T-cell (primary cell): ENCODE measurements at places on chromosomes 16 and 17.
A peak's percentile ranks its signal among the peaks of the same experiment; 100 is the strongest.

DNA sequence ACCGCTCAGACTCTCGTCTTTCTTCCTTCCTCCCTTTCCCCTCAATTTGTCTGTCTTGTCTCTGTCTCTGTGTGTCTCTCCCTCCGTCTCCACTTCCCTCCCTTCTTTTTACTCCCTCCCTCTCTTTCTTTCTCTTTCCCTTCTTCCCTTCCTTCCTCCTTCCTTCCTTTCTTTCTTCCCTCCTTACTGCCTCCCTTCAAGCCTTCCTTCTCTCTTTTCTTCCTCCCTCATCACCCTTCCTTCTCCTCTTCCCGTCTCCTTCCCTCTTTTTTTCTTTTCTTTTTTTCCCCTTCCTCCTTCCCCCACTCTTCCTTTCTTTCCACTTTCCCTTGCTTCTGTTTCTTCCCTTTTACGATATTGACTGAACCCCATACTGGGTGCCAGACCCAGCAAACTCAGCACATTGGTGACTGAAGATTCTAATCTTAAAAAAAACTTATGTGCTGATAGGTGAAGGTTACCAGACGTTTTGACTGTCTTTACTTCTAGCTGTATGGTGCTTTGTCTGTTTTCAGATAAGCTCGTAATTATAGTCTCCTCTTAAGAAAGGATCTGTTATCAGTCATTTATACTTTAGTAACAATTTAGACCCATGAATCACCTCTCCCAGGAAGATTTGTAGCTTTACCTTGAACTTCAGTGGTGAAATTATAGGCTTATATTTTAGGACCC, 481 bp upstream of the BRD7 start:
- DNase-seq, result no peak

GRCh38 chr17:79984877-79985276, 50.8 kb downstream of the TBC1D16 start:
- no peak for DNase-seq

DNA sequence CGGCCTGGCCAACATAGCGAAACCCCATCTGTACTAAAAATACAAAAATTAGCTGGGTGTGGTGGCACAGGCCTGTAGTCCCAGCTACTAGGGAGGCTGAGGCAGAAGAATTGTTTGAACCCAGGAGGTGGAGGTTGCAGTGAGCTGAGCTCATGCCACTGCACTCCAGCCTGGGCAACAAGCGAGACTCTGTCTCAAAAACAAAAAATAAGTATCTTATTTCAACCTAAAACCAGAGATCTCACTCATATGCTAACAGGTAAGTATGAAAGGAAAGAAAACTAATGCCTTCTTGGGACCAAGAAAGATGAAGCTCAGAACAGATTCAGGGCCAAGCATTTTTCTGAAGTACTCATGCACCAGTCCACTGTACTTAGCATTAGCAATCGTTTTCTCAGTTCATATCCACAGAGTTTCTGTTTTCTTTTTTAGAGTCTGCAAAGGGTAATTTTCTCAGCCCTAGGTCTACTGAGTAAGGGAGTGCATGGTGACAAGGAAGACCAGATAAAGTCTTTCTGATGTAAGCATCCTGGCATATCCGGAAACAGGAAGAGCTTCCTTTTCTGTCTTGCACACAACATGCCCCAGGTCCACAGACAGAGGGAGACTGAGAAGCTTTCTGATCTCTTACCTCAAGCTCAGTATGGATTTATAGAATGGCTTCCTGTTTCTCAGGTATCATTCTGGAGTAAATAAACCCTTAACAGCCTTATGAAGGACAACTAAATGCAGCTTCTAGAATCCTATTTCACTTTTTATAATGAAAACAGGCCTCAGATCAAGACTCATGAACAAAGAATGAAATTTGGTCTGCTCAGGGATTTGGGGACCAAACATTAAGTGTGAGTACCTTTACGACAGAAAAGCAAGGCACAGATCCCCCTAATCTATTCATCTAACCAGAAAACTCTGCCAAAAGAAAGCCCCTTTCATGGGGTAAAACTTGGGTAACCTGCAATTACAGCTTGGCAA, 38.7 kb upstream of the FOXJ1 start:
- peak; percentile 63 for DNase-seq

DNA sequence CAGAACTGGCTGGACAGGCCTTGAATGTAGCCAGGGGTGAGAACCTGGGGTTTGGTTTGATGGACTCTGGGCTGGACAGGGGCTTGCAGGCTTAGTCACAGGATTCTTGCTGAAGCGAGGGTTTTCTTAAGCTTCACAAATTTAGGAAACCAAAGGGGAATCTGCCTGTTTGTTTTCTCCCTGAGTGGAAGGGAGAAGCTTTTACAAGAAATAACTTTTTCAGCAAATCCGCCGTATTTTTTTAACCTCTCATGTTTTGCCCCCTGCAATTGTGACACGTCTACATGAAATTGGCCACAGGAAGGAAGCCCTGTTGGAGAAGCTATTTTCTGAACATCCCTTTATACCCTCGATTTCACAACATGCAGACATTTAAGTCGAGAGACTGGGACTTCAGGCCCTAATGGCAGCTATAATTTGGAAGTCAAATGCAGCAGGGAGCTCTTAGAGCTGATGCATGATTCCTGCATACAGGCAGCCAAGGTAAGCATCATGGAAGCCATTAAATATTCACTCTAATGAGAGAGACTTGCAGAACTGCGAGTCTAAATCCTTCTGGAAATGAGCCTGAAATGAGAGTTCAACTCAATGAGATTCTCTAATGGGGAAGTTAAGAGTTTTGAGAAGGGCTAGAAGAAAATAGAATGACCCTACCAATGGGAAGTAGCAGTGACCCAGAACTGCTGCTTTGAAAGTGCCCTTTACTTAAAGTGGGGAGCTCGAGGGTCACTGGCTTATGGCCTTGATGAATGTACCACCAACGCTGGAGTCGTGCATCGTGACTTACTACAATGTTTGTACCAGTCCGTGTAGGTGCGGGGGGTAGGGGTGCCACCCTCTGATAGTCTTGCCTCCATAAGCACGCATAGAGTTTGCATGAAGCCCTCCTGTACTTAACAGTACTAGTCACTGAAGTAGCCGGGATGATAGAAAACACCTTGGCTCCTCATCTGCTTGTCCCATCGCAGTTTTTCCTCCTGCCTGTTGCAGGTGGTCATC, 45.1 kb upstream of the IRF8 start:
- no peak for DNase-seq

GRCh38 chr17:33889040-33889439, 366.0 kb upstream of the CCL2 start:
- DNase-seq, result no peak

GRCh38 chr16:83147244-83147643, 520.5 kb downstream of the CDH13 start:
- no peak for DNase-seq

DNA sequence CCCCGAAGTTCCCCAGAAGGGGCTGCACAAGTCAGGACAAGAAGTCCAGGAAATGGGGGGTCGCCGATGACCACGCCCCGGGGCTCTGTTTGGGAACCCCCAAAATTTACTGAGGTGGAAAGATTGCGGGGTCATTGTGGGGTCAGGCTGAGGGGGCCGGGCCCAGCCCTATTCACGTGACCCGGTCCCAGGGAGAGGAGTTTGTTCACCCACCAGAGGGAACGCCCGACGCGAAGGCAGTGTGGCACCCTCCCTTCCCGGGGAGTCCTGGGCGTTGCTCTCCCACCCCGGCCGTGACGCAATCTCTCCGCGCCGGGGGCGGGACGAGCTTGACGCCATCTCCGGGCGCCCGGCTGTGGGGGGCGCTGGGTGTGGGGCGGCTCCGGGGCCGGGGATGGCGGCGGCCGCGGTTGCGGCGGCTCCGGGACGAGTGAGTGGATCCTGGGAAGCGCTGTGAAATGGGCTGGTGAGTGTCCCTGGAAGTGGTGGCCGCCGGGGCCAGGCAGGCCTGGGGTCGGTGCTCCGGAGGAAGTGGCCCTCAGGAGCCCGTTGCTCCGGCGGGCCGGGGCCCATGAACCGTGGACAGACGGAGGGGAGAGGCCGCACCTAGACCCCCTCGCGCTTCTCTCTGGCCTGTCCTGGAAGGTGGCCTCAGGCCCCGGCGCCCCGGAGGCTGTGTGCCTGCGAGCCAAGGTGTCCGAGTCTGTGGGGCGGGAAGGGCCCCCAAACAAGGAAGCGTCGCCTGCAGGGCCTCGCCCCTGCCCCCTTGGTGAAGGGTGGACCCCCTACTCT, at the start of gene ATXN1L:
Gene ATXN1L (plus strand): TSS at position 338 of the 792 bp plus-strand sequence. CDS start 3,765 bp downstream, outside the sequence.
- peak; percentile 85 for DNase-seq

DNA sequence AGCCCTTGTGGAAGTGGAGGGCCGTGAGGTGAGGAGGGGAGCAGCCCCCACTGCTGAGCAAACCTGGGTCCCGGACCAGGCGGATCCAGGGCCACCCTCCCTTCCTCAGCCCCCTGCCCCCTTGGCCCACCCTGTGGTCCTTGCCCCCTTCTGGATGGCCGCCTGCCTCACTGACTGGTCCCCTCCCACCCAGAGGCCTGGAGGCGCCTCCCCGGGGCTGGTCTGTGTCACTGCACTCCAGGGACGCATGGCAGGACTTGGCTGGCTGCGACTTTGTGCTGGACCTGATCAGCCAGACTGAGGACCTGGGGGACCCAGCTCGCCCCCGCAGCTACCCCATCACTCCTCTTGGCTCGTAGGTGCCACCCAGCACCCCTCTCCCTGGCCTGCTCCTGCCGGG, 19.2 kb upstream of the SMIM5 start:
- no peak for DNase-seq

DNA sequence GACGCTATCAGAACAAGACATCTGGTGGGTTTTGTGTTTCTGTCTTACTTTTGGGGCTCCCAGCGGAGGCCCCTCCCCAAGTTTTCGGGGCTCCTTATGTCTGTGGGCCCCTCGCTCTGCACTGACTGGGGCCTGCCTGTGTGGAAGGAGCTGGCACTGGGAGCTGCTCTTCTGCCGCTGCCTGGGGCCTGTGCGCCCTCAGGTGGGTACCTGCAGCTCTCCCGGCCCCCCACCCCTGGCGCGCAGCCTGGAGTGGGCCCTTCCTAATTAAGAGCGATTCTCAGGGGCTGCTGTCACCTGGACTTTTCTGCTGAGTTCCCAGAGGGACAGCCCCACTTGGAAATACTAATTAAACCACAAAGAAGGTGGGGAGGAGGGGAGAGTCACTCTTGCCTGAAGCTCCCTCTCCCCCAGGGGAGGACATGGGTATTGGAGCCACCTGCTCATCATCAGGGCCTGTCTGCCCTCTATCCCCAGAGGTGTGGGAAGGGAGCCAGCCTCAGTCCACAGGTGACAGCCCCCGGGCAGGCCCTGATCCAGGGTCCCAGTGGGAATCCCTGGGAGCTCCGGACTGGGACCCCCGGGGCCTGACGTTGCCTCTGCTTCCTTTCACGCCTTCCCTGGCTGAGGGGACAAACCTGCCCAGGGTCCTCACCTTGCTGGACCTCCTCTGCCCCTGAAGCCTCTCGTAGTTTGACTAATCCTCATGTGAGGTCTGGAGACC, 36.5 kb downstream of the GSE1 start:
- DNase-seq, result no peak

- DNase-seq, result no peak
These were observed 7.0 kb upstream of the SLFN5 start for GRCh38 chr17:35235917-35236316.

GRCh38 chr17:56602292-56603130, 9.0 kb downstream of the NOG start:
- peak; percentile 67 for DNase-seq

- no peak for DNase-seq
These were observed 567.4 kb upstream of the ZFHX3 start for GRCh38 chr16:73615071-73615940.

GRCh38 chr16:14193316-14193871, 122.3 kb downstream of the MRTFB start:
- DNase-seq, result peak; percentile 7

- no peak for DNase-seq
These were observed 138.1 kb downstream of the SHISA9 start for GRCh38 chr16:13039526-13039925.

GRCh38 chr17:18946536-18946935, 5.4 kb upstream of the SLC5A10 start:
- no peak for DNase-seq

GRCh38 chr16:10637337-10638037, 57.1 kb upstream of the EMP2 start:
- DNase-seq, result no peak

DNA sequence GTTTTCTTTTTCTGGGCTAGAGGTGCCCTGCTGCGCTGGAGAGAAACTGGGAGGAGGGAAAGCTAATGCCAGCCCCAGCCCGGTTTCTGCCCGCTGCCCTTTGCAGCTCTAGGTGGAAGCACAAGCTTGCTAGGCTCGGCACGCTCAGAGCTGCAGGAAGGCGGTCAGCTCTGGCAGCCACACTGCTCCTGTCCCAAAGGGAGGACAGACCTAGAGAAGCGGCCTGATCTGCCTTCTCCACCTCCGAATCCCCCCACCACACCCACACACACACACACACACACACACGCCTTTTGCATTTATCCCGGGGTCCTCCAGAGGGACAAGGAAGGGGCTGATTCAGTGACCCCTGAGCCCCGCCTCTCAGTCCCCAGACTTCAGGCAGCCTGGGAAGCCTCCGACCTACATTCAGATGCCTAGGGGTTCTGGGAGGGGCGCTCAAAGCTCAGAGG, 418.1 kb downstream of the SOX9 start:
- DNase-seq, result no peak

- DNase-seq, result no peak
These were observed 1.6 kb downstream of the FHOD1 start for GRCh38 chr16:67245674-67246080.

DNA sequence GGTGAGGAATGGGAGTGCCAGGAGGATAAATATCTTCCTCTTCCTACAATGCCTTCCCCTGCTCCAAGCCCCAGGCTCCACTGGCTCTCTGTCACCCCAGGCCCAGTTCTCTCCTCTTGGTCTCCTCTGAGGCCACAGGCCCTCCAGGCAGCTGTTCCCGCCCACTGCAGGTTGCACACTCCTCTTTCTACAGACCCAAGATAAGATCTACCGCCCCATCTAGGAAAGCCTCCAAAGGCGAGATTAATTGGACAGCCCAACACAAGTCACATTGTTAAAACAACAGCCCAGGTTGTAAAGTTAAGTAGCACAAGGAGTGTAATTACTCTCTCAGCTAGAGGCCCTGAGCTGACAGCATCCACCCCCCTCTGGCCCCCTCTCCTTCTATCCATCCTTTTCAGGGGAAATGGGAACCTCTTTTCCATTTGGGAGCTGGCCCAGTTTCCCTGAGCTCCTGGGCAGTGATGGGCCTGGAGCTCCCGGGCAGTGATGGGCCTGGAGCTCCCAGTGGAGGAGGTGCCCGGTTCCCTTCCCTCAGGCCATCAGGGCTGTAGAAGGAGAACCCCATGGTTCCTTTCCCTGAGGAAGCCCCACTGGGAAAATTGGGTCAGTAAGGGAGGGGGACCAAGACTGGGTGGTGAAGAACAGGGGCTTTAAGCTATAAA, 7.3 kb downstream of the DLX4 start:
- DNase-seq, result no peak

GRCh38 chr17:35094902-35095301, 24.8 kb downstream of the RAD51D start:
- no peak for DNase-seq

GRCh38 chr16:72001180-72001874, 1.1 kb upstream of the PKD1L3 start:
- DNase-seq, result no peak

GRCh38 chr17:59355702-59356325, 24.4 kb downstream of the YPEL2 start:
- DNase-seq, result no peak
